ENCODE measurements at places on chromosomes 7 and 10.

DNA sequence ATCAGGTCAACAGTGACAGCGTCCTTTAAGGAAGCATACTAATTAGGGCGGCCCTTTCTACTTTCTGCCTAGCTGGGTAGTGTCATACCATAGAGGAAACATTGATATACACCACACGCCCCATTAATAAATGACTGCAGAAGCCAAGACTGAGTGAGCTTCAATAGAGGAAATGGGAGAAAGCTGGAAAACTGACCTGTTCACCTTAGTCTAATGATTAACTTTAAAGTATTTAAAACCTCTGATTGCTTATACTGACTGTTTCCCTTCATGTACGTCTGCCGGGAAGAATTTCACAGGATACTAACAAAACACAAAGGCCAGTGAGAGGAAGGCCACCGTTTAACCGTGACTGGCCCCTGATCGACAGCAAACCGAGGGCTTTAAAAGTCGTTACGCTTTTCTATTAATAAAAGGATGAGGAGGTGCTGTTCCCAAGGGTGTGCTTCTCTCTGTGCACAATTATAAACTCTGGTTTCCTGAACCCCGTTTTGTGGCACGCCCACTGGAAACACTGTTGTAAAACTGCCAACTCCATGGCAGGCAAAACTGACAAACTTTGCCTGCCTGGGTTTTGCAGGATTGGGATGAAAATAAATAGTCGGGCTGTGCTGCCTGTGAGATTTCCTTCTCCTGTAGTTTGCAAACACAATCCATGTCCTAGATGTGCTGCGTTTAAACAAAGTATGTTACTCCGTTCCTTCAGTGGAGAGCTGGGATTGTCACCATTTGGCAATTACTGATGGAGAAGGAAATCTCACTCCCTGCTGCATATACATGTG is 137.6 kb downstream of the NRP1 start:
- peak; percentile 99 for DNase-seq

- peak; percentile 58 for DNase-seq
These were observed 2.9 kb upstream of the IGF2BP3 start for GRCh38 chr7:23472956-23473843.

DNA sequence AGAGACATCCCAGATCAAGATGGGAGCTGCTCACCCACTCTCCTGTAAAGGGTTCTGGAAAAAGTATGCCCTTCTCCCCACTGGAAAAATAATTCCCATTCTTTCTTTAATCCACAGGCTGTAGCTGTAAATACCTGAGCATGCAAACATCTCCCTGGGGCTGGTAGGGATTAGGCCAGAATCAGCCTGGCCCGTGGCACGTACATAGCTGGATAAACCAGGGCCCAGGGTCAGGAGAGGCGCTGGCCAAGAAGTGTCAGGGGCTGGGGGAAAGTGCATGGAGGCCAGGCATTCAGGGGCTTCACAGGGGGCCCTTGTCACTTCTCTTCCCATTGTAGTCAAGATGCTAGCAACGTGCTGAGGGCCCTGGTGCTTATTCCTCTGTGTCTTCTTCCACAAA is 30.7 kb upstream of the AQP1 start:
- no peak for DNase-seq

DNA sequence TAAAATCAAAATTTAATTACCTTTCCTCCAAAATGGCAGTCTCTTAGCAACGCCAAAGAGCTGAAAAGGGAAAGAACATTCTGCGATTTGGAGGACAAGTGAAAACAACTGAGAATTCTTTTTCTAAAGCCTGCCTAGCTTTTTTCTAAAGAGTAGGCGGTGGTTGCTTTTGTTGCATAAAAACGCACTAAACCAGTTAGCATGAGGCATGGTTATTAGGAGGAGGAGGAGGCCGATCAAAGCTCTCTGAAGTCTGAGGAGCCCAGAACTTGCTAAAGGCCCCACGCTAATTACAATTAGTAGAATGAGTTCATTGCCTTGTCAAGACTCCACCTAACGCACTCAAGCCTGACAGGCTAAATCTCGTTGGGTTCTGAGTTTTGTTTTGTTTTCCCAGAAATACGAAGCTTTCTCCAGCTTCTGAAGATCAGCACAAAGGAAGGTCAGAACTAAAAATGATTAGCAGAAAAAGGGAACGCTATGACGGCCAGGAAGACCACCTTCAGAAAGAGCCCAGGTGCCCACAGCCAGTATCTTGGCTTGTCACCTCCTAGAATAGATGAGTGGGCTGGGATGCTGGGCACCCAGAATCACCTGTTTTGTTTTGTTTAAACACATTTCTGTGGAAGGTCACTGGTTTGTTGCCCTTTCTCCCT is 72.0 kb downstream of the FGFR2 start:
- DNase-seq, result peak; percentile 60

DNA sequence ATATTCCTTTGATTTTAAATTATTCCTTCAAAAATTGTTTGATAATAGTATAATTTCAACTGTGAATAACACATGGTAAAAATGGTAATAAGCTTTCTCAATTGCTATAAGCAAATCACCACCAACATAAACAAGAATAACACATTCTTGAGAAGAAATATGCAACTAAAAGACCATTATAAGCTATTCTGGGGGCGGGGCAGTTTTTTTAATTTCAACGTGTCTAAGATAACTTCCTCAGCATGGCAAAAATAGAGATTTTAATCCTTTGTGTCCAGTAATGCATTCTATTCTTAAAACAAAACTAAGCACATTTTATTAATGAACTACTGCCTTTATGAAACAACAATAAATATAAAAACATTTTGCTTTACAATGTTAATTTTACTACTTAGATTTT is 1.5 kb downstream of the DNAJC12 start:
- no peak for DNase-seq

DNA sequence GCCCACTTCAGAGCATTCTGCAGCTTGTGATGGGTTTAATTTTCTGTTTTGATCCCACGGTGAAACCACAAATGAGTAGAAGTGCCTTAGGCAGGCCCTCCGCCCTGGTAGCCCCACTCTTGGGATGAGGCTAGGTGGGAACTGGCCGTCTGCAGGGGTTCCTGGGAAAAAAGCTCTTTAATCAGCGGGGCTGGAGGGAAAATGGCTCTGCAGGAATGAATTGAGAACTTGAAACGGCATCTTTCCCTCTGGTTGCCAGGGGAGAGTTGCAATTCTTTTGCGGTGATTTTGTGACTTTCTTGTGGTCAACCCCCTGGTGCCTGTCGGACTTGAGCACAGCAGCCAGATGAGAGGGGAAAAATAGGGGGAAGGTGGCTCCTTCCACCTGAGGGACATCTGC is 32.7 kb downstream of the COL26A1 start:
- DNase-seq, result no peak

DNA sequence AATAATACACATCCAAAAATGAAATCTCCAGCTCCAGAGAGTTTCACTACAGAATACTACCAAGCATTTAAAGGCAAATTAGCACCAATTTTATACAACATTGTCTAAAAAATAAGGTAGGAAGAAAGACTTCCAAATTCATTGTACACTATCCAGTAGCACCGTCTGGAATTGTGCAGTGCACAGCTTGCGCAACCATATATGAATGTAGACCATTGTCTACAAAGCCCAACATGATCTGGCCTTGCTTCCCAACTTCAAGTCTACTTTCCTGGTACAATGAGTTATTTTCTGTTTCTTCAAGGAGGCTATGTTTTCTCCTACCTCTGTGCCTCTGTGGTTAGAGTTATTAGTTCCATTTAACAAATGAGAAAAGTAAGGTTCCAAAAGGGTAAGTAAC is 115.4 kb upstream of the FOXK1 start:
- DNase-seq, result no peak

DNA sequence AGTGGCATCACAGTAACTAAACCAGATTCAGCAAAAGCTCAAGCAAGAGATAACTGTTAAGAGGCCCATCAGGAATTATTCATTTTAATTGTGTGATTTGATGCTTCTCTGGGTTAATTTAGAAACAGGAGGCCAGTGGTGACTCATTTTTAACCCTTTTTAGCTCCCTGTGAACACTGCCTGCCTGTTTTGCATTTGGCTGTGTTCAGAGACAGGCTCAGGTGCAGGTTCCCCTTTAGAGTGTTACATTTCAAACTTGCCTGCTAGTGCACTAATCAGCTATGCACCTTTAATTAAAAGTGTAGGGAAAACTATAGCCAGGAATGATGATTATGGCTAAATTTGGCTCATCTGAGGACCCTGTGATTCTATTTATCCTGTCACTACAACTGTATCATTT is 6.5 kb downstream of the STAMBPL1 start:
- no peak for DNase-seq

DNA sequence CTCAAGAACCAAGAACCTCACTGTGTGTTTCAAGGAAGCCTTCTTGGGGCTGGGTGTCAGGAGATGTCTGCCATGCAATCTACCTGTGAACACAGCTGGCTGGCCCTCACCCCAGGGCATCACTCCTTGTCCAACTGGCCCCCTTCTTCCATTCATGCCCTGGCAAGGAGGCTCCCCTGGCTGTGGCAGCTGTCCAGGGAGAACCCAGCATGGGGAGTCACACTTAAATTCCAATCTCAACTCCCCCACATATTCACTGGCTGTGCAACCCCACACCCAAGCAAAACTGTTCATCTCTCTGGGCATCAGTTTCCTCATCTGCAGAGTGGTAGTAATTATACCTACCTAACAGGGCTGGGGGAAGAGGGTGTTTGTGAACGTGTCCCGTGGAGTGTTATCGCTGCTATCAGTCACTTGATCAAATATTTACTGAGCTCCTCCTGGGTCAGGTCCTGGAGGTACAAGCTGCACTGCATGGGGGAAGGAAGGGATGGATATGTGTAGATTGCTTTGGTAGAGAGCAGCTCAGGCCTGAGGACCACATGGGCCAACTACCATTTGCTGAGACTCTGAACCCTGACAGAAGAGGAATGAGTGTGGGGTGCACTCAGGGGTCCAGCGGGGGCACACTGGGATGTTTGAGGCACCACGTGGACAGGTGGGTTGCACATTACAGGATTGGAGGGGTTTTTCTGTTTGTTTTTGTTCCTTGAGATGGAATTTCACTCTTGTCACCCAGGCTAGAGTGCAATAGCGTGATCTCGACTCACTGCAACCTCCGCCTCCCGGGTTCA is 2.1 kb upstream of the GPRIN2 start:
- no peak for DNase-seq

All from renal cortical epithelial cell (primary cell).